ENCODE measurements at places on chromosomes 13 and 19.

DNA sequence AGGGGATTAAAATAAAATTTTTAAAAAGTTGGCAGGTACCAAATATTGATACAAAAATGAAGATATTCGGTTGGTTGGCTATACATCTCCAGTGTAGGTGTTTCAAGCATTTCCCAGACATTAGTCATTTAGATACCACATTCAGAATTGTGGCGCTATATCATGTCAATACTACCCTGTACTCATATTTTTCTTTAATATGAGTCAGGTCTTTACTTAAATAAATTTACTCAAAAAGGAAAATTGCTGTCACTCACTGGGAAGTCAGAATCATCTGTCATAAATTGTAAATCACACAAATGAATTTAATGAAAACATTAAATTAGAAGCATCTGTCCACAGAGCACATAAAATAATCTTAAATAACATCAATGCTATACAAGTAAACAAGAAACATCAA, 134.2 kb downstream of the TSHZ3 start:
- no peak for DNase-seq

- DNase-seq: no peak
Measured at GRCh38 chr19:39270036-39270871, 2.1 kb downstream of the IFNL2 start.

GRCh38 chr19:51124729-51125128, at the start of gene SIGLEC9:
Gene SIGLEC9 (plus strand): TSS chr19:51124906. CDS start chr19:51124975, 69 bp downstream.
- DNase-seq: no peak

DNA sequence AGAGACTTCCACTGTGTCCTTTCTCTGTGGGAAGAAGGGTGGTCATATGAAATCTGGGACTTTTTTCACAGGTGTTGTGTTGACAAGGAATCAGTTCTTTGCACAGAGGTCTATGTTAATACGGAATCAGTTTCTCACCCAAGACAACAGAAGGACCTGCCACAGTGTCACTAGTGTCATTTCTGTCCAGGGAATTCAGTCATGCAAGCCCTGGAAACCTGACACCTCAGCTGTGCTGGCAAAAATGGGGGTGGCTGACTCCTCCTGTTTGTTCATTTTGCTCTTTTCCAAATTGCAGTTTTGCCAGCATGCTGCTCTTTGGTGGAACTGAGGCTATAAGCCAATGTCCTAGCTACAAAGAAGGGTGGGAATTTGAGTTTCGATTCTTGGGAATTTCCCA, 49.8 kb upstream of the ESD start:
- DNase-seq: no peak

DNA sequence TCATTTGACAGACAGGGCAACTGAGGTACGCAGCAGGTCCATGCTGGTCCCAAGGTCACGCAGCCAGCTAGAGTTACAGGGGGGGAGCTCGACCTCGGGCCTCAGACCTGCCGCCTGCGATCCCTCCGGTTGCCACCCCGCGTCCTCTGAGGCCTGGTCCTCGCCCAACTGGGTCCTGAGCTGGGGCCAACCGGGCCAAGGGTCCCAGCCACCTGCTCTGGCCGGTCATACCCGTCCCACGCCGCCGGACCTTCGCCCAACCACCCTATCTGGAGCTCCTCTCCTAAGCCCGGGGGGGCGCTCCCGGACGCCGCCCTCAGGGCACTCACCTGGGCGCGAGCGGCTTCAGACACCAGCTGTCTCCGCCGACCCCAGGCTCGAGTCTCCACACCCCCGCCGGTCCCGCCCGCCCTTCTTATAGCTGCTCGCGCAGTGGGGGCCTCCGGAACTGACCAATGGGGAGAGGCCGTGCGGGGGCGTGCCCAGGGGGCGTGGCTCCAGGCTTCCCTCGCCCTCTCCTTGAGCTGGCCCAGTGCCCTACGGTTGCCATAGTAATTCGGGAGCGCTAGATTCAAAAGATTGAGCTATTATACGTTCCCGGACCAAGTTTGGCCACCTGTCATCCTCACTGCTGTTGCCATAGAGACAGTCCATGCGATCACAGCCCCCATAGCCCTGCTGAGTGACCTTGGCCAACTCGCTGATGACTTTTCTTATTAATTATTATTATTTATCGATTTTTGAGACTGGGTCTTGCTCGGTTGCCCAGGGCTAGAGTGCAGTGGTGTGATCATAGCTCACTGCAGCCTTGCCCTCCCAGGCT, at the start of gene PLIN5:
PLIN5 (minus strand) TSS at position 389 of the 823 bp plus-strand sequence. CDS start 1,150 bp downstream, outside the sequence.
- DNase-seq: no peak

GRCh38 chr13:50936679-50937078, 27.1 kb downstream of the RNASEH2B start:
- no peak for DNase-seq

GRCh38 chr13:104976986-104977385, 1558.5 kb downstream of the EFNB2 start:
- DNase-seq: no peak

- no peak for DNase-seq
Measured at GRCh38 chr13:42233726-42234125, 38.2 kb upstream of the AKAP11 start.

DNA sequence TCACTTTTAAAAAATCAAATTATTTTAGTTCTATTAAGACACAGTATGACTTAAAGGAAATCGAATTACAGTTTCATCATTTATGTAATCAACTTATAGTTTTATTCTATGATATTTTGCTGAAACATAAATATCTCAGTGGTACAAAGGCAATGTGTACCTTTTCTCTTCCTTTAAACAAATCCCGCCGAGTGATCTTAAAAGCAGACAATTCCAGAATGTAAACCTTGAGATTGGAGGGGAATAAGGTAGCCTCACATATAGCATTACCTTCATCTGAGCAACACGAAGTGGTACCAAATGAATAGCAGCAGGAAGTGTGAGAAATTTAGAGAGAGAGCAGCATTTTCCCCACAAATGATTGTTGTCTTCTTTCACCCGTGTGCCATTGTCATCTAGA, 842.2 kb upstream of the GPC6 start:
- DNase-seq: no peak

- no peak for DNase-seq
Measured at GRCh38 chr13:24166561-24166960, 6.0 kb downstream of the SPATA13 start.

DNA sequence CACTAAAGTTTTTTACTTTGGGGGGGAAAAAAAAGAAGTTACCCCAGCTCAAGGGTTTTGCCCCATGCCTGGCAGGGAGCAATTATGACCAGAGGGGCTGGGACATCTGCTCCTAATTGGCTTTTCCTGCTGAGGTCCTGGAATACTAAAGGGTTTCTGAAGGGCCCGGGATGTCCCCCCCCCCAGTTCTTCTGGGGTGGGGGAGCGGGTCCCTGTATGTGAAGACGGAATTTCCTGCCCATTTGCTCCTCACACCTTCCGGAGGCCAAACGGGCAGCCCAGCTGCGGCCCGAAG, 1.1 kb upstream of the DLL3 start:
- no peak for DNase-seq

DNA sequence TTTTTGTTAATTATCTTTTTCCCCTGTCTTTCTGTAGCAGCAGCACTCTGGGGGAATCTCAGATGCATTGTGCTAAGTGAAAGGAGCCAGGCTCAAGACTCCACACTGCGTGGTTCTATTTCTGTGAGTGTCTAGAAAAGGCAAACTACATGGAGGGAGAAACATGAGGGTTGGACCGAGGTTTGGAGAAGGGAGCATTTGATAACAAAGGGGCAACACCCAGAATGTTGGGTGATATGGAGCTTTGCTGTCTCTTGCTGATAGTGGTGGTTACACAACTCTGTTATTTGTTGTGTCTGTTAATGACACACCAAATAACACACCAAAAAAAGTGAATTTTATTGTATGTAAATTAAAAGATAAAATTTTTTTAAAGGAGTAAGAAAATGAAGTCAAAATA, 107.8 kb downstream of the COL4A2 start:
- no peak for DNase-seq

GRCh38 chr19:2594319-2594718, 108.2 kb downstream of the GNG7 start:
- DNase-seq: no peak

DNA sequence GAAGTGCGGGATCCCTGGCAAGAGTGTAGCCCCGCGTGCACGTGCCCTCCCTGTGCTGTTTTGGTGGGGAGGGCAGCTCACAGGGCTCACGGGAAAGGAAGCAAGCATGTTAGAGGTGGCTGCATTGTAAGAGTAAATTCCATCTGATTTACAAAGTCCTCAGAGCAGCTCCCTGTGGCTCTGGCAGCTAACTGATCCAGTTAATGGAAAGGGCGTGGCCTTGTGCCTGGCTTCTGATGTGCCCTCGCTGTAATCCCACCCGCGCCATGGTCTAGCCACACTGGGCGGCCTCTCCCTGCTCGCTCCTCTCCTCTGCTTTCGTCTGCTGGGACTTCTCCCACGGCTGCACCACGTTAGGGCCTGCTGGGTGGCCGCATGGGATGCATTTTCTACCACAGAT, 258.5 kb downstream of the FGF9 start:
- no peak for DNase-seq

Data from urinary bladder (tissue), 4 donors.